ENCODE measurements at places on chromosomes 1 and 21.
A peak's percentile ranks its signal among the peaks of the same experiment; 100 is the strongest.

GRCh38 chr1:30842697-30843354 is 65.7 kb downstream of the SDC3 start:
- DNase-seq = peak; percentile 37

- DNase-seq = no peak
Measured at GRCh38 chr1:6862906-6863305, 77.7 kb downstream of the CAMTA1 start.

DNA sequence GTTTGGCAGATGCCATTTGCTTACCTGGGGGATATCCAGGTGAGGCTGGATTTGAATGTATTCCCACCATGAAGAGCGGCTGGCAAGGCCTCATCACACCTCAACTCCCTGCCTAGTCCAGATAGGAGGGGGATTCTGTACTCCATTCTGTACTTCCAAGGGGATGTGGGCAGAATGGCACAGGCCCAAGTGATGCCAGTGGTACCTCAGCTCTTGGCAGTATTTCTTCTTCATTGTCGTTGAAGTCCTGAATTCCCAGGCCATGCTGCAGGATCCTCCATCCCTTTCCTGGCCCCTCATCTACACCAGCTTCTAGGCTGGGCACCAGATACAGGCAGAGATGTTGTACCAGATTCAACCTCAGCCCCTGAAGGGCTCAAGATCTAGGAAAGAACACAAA is 47.9 kb downstream of the KLHDC7A start:
- DNase-seq = no peak

- no peak for DNase-seq
Measured at GRCh38 chr1:50243939-50244338, 135.2 kb downstream of the ELAVL4 start.

DNA sequence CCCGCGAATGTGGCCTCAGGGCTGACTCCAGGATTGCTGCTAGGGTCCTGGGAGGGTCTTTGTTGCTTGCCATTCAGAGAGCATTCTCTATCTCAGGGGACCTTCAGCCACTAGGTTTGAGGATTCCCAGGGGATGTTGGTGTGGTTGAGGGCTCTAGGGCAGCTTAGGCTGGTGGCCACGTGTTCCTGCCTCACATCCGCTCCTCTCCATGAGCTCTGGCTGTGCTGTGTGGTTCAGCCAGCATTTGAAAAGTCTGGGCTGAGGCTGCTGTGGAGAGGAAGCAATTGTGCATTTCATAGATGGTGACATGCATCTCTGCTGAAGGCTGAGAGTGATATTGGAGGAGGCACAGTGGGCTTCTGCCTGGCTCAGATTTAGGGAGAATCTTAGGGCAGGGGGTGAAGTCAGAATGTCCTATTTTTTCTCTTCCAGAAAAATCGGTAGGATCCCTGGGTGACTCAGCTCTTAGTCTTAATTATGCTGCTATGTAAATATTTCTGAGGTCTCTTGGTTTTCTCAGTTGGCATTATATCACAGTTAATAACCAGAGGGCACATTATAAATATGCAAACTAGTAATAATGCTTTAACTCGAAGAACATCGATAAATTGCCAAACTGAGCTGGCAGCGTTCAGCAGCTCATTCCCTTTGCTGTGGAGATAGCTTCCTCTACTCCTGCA is 182.3 kb downstream of the CAMTA1 start:
- no peak for DNase-seq

- DNase-seq = peak; percentile 44
Measured at GRCh38 chr1:27724961-27725373, 794 bp upstream of the FAM76A start.

Measured in spinal cord (tissue), 10 donors.